ENCODE measurements at places on chromosomes 6 and 20. TPM values are rescaled to one million over a fixed set of nuclear protein-coding genes. Genes with fewer than 3 reads are reported as not detected.

The CDK19 gene
- polyA plus RNA-seq, result 1.4 TPM

The FANCE gene
- 5.0 TPM for polyA plus RNA-seq

The EEF1A2 gene
- 0.10 TPM for polyA plus RNA-seq

The MCCD1 gene
- not detected for polyA plus RNA-seq

The ANGPT4 gene
- not detected for polyA plus RNA-seq

The RIPOR3 gene
- polyA plus RNA-seq, result 1.9 TPM

The RMND1 gene
- 11.9 TPM for polyA plus RNA-seq

The PTPRT gene
- not detected for polyA plus RNA-seq

The ABCF1 gene
- polyA plus RNA-seq, result 18.4 TPM

The ANKEF1 gene
- polyA plus RNA-seq, result 5.7 TPM

The CDH26 gene
- polyA plus RNA-seq, result 0.24 TPM

The GSTA2 gene
- polyA plus RNA-seq, result not detected

The TFAP2B gene
- not detected for polyA plus RNA-seq

The SIGLEC1 gene
- not detected for polyA plus RNA-seq

The ASCC3 gene
- 30.0 TPM for polyA plus RNA-seq

The SRPK1 gene
- 65.4 TPM for polyA plus RNA-seq

The PSORS1C1 gene
- not detected for polyA plus RNA-seq

The ADGRF5 gene
- not detected for polyA plus RNA-seq

The CTCFL gene
- not detected for polyA plus RNA-seq

The ACTL10 gene
- 11.6 TPM for polyA plus RNA-seq

The CTAGE9 gene
- polyA plus RNA-seq, result not detected

The SNPH gene
- polyA plus RNA-seq, result 0.97 TPM

The CST7 gene
- 190 TPM for polyA plus RNA-seq

The PRL gene
- polyA plus RNA-seq, result not detected

The RBL1 gene
- polyA plus RNA-seq, result 11.3 TPM

The OR12D3 gene
- polyA plus RNA-seq, result not detected

The RAD21L1 gene
- polyA plus RNA-seq, result not detected

The IL20RA gene
- not detected for polyA plus RNA-seq

The ASIP gene
- not detected for polyA plus RNA-seq

The HLA-DQB1 gene
- polyA plus RNA-seq, result 6.1 TPM

The SNAP25 gene
- polyA plus RNA-seq, result not detected

The RHAG gene
- not detected for polyA plus RNA-seq

The TAGAP gene
- polyA plus RNA-seq, result 191 TPM

The EYS gene
- polyA plus RNA-seq, result 0.09 TPM

The ZNF311 gene
- polyA plus RNA-seq, result 0.54 TPM

The LHFPL5 gene
- not detected for polyA plus RNA-seq

The ESR1 gene
- 1.4 TPM for polyA plus RNA-seq

The DEFB127 gene
- not detected for polyA plus RNA-seq

The KCNK5 gene
- polyA plus RNA-seq, result 0.13 TPM

The MYCT1 gene
- polyA plus RNA-seq, result not detected

The MYT1 gene
- polyA plus RNA-seq, result not detected

The ELOVL2 gene
- polyA plus RNA-seq, result not detected

The SMLR1 gene
- polyA plus RNA-seq, result not detected

The CDH4 gene
- 0.66 TPM for polyA plus RNA-seq

The TRIM10 gene
- not detected for polyA plus RNA-seq

The ETV7 gene
- 7.4 TPM for polyA plus RNA-seq

The ZKSCAN3 gene
- 3.6 TPM for polyA plus RNA-seq

The DZANK1 gene
- 0.85 TPM for polyA plus RNA-seq

The C2 gene
- polyA plus RNA-seq, result not detected

The GJA1 gene
- not detected for polyA plus RNA-seq

The UNC93A gene
- not detected for polyA plus RNA-seq

The KPNA5 gene
- polyA plus RNA-seq, result 11.6 TPM

The ZBTB12 gene
- polyA plus RNA-seq, result not detected

The TSHZ2 gene
- polyA plus RNA-seq, result 1.00 TPM

The DNAAF9 gene
- polyA plus RNA-seq, result 1.4 TPM

The SGK2 gene
- polyA plus RNA-seq, result not detected

The RCAN2 gene
- 0.08 TPM for polyA plus RNA-seq

The C6orf15 gene
- not detected for polyA plus RNA-seq
